ENCODE measurements at places on chromosomes 11 and 22.

- no peak for DNase-seq
Observed at GRCh38 chr11:123690485-123690884, 36.1 kb upstream of the SCN3B start.

GRCh38 chr11:70462818-70463477, 64.6 kb downstream of the CTTN start:
- no peak for DNase-seq

DNA sequence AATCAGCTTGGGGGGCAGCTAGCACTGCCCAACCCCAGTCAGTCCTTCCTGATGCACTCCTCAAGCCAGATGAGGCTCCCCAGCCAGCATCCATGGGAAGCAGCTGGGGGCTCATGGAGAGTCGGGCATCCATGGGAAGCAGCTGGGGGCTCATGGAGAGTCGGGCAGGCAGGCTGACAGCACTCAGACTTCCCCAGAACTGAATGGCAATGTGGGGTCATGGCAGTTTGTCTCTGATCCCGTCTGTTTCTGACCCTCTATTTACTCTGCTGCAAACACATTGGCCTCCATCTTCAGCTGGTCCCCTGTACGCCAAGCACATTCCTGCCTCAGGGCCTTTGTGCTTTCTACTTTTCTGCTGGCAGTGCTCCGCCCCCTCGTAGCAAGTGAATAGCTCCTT, 314.8 kb downstream of the NTM start:
- DNase-seq: no peak

- no peak for DNase-seq
Observed at GRCh38 chr22:44391481-44392445, 79.0 kb upstream of the SHISAL1 start.

GRCh38 chr11:102283116-102283485, 34.2 kb upstream of the BIRC3 start:
- DNase-seq: no peak

GRCh38 chr11:1039481-1040427, 3.2 kb upstream of the MUC6 start:
- DNase-seq: no peak

GRCh38 chr11:109936661-109937180, 156.5 kb upstream of the ZC3H12C start:
- no peak for DNase-seq
